IPS DF 6.9 (cell line): ENCODE measurements at places on chromosomes 7 and 10.

DNA sequence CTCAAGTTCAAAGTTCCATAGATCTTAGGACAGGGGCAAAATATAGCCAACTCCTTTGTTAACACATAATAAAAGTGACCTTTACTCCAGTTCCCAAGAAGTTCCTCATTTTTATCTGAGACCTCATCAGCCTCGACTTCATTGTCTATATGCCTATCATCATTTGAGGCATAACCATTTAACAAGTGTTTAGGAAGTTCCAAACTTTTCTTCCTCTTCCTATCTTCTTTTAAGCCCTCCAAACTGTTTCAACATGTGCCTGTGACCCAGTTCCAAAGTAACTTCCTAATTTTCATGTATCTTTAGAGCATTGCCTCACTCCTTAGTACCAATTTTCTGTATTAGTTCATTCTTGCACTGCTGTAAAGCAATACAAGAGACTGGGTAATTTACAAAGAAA is 569.1 kb downstream of the ANKRD7 start:
- DNase-seq: no peak

DNA sequence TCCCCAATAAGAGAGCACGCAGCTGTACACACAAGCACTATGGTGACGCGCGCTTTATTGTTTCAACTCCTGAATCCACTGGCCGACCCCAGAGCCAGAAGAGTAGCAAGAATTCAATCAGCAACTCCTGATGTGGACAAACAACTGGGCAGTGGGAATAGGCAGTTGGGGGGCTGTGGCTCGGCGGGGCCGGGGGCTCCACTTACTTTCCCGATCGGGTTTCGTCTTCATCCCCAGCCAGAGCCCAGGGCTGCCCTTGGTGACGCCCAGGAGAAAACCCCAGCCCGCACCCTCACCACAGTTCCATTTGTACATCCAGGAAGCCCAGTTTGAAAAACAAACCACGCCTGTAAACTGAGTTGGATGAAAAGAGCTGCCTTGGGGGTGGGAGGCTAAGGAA is 38.7 kb downstream of the DAGLB start:
- DNase-seq: no peak

- no peak for DNase-seq
Observed at GRCh38 chr10:126634347-126634746, 36.1 kb downstream of the C10orf90 start.

- DNase-seq: no peak
Observed at GRCh38 chr7:114392686-114393085, 21.9 kb upstream of the FOXP2 start.

DNA sequence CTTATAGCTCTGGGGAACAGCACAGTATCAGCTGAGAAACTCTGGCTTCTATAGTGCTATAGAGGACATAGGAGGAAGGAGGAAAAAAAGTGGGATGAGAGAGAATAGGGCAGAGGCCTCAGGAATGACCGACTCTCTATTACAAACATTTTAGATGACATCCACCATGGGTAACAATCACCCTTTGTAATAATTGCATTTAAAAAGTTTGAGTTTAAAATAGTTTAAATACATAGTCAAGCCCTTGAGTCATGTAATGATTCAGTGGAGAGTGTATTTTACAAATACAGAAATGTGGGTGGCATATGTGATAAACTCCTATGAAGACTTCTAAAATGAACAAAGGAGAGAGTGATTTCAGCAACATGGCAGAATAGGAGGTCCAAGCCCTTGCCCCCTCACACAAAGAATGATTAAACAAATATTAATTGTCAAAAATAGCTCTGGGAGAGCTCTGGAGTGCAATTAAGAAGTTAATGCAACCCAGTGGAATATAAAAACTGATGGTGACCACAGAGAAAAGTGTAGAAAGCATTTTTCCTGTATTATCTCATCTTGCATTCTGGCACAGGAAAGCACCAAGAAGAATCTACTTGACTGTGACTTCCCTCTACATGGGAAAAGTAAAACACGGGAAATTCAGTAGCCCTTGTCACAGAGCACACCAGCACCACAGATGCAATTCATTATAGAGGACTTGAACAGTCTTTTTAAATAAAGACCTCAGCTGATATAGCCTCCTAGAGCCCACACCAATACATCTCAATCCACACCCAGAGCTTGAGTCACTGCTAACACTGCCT is 569.0 kb upstream of the SORCS1 start:
- no peak for DNase-seq

- DNase-seq: no peak
Observed at GRCh38 chr10:69817078-69817581, 15.4 kb downstream of the COL13A1 start.

DNA sequence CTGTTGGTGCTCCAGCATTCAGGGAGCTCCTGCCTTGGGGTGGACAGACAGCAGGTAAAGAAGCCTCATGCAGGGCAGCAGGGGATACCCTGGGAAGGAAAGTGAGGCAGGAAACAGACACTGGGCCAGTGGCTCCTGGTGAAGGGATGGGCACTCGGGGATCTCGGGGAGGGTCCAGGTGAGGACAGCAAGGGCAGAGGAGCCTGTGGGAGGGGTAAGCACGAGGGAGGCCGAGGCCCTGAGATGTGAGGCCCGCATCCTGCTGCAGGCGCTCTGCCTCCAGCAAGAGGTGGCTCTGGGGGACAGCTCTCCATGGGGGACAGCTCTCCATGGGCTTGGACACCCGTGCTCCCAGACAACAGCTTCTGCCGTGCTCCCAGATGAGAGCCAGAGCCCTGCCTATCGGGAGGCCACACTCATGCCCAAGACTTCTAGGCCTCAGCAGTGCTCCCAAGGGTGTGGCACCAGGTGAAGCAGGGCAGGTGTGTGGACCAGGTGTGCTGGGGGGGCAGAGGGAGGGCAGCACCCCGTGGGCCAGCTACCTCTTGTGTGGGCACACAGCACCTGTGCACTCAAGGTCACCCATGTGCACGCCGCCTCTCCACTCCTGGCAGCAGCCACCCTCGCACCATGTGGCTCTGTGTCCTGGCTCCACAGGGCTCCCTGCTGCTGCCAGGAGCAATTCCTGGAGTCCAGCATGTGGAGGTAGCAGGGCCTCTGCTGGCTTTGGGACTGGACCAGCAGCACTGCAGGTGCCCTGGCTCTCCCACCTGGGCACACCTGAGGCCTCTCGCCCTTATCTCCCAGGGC is 93.6 kb upstream of the INSIG1 start:
- DNase-seq: no peak

DNA sequence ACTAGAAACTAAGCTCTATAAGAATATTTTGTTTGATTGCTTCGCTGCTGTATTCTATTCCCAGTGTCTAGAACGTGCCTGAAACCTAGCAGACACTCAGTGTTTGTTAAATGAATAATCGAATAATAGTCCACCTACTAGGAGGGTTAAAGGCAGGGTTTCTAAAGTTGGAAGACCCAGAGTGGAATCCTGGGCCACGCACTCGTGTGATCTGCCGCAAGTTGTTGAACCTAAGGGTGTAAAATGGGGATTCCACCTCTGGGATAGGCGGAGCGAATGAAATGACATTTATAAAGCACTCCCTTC is 702 bp upstream of the AGFG2 start:
- DNase-seq: no peak

- DNase-seq: no peak
Observed at GRCh38 chr7:101517304-101517703, 111.8 kb downstream of the MYL10 start.

GRCh38 chr7:4123823-4124222 is 558.3 kb upstream of the FOXK1 start:
- DNase-seq: no peak

GRCh38 chr10:69100136-69100872 is 12.4 kb downstream of the SRGN start:
- DNase-seq: no peak

DNA sequence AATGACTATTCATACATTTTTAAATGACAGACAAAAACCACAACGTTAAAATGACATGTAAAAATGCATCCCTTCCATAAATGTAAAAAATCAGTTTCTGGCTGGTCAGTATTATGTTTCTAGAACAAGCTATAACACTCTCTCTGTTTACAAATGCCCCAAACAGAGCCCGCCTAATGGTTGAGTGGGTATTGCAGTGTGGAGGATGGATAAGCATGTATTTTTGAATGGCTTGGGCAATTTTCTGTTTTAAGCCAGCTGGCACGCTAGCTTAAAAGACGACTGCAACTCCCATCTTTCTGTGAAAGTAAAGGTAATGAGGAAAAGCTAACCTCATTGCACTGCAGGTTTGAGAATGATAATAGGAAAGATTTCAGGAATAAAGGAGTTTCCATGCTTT is 430.7 kb downstream of the PARD3 start:
- no peak for DNase-seq

DNA sequence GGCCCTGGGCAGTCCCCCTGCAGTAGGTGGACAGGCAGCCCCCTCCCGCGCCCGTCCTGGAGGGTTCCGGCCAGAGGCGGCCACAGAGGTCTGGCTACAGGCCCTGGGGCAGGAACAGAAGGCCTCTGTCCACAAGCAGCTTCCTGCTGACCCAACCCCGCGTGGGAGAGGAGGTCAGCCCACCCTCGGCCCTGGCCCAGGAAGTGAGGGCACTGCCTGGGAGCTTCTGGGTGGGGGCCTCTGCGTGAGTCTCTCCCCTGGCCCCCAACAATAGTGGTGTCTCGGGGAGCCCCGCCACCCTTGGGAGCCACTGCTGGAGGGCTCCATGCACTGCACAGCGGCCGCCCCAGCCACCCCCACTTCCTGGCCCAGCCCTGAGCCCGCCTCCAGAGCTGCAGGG is 4.7 kb downstream of the MICALL2 start:
- no peak for DNase-seq

GRCh38 chr10:98929709-98930108 is 305.9 kb downstream of the HPSE2 start:
- DNase-seq: no peak

DNA sequence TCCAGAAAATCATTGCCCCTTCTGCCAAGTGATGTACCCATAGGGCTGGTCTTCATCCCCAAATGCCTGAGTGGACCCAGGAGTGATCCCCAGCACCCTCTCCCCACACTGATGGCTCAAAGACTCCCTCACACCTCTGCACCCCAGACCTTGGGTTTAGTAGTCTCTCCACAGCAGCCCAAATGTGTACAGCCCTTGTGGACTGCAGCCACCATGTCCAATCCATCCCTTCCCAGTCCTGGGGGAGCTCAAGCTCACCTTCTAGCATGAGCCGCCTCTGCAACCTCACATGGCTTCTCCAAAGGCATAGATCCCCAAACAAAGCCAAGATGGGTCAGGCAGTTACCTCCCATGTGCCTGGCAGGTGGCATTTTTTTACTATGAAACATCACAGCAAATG is 50.1 kb downstream of the PRLHR start:
- no peak for DNase-seq

DNA sequence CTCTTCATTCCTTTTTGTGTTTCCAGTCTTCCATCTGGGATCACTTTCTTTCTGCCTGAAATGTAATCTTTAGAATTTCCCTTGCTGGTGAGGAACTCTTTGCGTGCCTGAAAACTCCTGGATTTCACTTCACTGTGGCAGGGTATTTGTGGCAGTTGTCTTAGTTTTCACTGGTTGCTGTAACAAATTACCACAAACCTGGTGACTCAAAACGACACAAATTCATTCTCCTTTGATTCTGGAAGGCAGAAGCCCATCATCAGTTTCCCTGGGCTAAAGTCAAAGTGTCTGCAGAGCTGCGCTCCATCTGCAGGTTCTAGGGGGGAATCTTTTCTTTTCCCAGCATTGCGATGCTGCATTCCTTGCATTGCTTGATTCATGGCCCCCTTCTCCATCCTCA is 109.3 kb downstream of the RBM20 start:
- DNase-seq: no peak

DNA sequence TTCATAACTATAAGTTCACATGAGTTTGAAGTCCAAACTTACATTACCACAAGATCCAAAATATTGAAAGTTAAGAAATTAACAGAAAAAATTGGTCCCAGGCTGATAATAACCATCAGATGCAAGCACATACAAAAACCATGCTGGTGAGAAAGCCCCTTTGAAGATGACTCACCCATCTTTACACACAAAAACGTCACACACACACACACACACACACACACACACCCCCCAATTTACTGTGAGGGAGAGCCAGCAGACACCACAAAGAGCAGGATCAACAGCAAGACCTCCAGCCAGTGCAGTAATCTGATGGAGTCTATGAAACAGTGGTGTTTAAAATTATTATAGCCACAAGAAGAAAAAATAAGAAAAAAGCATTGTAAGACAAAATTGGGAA is 50.1 kb upstream of the DRGX start:
- DNase-seq: no peak

GRCh38 chr10:44395902-44396670 is 11.2 kb upstream of the CXCL12 start:
- DNase-seq: no peak

DNA sequence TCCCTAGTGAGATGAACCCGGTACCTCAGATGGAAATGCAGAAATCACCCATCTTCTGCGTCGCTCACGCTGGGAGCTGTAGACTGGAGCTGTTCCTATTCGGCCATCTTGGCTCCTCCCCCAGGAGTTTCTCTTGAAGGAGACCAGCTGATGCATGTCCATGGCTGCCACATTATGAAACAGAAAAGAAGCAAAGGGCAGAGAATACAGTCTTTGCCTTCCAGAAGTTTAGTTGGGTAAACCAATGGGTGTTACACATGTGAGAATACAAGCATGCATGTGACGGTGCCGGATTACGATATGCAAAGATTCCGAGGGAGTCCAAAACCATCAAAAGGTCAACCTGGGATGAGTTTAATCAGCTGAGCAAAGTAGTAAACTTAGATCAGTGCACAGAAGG is 151.6 kb downstream of the SEM1 start:
- DNase-seq: no peak

DNA sequence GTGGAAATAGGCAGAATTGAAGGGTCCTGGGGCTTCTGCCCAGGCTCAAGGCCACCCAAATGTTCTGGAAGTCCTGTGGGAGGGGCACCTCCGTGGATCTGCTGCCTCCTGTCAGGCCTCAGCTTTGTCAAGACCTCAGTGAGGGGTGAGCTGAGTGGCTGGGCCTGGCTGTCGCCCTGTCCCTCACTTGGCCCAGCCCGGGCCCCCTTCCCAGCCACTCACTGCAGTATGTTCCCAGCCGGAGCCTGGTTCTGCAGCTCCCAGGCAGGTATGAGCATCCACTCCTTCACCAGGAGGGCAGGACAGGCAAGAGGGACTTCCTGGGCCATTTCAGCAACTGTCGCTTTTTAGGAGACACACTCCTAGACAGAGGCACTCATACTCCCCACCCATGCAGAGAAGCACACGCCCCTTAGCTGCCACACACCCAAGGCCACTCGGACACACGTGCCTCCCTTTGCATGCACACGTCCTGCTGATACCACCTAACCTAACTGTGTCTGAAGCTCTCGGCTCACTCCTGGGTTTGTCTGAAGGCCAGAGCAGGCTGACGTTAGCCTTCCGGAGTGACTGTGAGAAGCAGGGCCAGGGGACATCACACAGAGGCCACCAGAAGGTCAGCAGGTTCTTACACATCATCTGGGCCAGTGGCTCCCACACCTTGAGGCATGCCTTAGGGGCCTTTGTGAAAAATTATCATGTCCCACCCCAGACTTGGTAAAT is 72.2 kb upstream of the COL13A1 start:
- no peak for DNase-seq

DNA sequence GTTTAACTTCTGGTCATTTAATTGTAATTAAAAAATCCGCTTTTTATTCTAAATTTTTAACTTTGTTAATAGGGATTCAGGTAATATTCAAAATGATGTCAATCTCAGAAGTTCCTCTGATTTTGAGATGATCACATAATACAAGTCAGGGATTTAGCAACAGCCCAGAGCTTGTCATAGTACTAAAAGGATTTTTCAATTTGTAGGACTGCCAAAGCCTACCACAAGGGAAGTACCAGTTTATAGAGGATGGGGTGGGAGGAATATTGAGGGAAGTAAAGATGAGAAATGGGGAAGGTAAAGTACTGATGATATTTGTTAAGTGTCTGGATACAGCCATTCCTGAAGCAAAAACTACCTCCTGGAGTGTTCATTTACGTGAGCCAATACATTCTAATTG is 278.2 kb upstream of the TEX47 start:
- DNase-seq: no peak
